Sigmoid colon (tissue), 7 donors: ENCODE measurements at places on chromosomes 12 and 14. TPM values are rescaled to one million over a fixed set of nuclear protein-coding genes. Genes with fewer than 3 reads are reported as not detected.
A peak's percentile ranks its signal among the peaks of the same experiment; 100 is the strongest.

The C14orf180 gene
- 0.16 TPM for total RNA-seq

DNA sequence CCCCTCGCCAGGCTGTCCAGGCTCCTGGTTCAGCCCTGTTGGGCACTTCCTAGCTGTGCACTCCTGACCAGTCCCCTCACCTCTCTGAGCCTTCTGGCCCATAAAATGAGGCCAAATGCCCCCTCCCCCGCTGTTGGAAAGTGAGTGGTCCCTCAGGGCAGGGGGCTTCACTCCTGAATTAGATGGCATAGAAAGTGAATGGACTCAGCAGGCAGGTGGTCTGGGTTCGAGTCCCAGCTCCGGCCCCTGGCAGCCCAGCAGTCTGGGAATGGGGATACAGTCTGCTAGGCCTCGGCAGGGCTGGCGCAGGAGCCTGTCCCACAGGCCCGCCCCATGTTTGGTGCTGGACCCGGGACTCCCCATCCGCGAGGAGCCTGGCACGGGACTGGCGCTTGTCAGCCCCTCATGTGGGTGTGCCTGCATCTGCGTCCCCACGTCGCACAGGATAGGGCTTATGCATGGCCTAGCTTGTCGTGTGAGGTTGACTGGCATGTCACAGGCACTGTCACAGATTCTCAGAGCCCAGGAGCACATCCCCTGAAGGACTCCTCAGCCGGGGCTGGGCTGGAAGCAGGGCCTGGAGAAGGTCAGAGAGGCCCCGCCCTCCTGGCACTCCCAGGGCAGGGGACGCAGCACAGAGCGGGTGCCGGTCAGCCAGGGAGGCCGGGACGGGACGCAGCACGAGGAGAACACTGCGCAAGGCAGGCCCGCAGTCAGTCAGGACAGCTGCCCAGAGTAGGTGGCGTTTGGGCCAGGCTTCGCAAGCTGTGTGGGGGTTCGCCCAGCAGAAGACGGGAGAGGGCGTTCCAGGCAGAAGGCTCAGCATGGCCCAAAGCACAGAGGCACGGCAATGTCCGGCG lies 40.5 kb downstream of the DIO3 start:
- H3K27ac ChIP-seq: no peak overlapping the region
- no peak overlapping the region for H3K4me3 ChIP-seq
- DNase-seq: no peak
- no peaks in the 10 kb centered on the region for H3K4me1 ChIP-seq
- H3K36me3 ChIP-seq: no peaks in the 10 kb centered on the region

GRCh38 chr14:36941783-36942521 lies 230.5 kb downstream of the SLC25A21 start:
- H3K4me3 ChIP-seq: no peak overlapping the region
- no peak overlapping the region for H3K27ac ChIP-seq
- peaks cover 3% of the 10 kb centered on the region for H3K27me3 ChIP-seq
- no peaks in the 10 kb centered on the region for H3K36me3 ChIP-seq
- peak; percentile 71 for DNase-seq
- H3K4me1 ChIP-seq: no peaks in the 10 kb centered on the region

GRCh38 chr14:104036212-104036611 lies 49.3 kb upstream of the ASPG start:
- no peak overlapping the region for H3K27ac ChIP-seq
- DNase-seq: no peak
- no peaks in the 10 kb centered on the region for H3K4me1 ChIP-seq
- no peaks in the 10 kb centered on the region for H3K36me3 ChIP-seq
- no peak overlapping the region for H3K4me3 ChIP-seq

DNA sequence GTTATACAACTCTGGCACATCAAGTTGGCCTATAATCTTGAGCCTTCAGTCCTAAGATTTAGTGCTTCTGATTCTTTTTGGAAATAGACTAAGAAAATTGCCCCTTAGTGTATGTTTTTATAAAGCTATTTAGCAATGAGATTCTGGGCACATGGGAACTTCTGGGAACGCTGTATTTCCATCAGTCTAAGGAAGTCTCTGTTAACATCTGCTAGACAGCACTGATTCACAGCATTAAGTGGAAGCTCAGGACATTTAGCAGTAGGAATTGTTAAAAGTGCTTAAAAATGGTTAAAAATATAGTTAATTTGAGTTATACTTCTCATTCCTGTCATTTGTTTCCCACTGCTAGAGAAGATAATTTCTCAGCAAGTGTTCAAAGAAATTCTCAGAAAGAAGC lies 579.1 kb downstream of the SLC16A7 start:
- H3K27me3 ChIP-seq: no peaks in the 10 kb centered on the region

DNA sequence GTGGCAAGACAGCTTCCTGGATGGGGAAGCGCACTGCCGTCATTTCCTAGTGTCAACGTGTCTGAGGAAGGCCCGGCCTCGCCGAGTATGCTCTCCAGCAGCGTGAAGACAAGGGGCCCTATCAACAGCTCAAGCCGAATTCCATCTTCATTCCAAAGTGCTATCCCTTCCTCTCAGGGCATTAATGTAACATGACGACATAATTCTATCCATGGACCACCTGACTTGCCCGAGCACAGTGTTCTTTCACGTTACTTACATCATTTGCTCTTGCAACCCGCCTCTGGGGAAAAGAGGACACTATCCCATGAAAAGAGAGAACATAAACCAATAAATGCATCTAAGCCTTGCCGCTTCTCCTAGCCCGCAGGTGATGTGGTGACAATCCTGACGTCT lies 22.9 kb downstream of the CCDC92 start:
- no peaks in the 10 kb centered on the region for H3K27me3 ChIP-seq
- H3K36me3 ChIP-seq: no peaks in the 10 kb centered on the region
- peaks cover 8% of the 10 kb centered on the region for H3K4me1 ChIP-seq
- no peak for DNase-seq
- no peak overlapping the region for H3K4me3 ChIP-seq

The LRP1-AS gene
- total RNA-seq: not detected

- no peak overlapping the region for H3K4me3 ChIP-seq
- no peak overlapping the region for H3K27ac ChIP-seq
- no peak for DNase-seq
- no peaks in the 10 kb centered on the region for H3K4me1 ChIP-seq
- H3K27me3 ChIP-seq: no peaks in the 10 kb centered on the region
These were observed 382.9 kb downstream of the TMEM121 start for GRCh38 chr14:105909046-105909827.

DNA sequence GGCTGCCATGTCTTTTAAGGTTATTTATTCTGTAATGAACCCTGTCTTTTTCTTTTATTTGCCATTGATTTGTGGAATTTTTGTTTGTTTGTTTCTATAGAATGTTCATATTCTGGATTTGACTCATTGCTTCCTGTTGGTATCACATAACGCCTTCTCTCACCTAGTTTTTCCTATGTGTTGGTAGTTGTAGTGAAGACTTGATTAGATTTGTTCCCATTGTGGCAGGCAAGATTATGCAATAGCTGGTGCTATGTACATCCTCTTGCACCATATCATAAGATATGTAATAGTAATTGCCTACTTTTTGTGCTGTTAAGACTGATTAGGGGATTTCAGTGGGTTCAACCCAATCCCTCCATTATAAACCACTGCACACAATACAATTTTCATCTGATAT lies 3.9 kb upstream of the KRT6B start:
- no peaks in the 10 kb centered on the region for H3K27me3 ChIP-seq
- no peaks in the 10 kb centered on the region for H3K4me1 ChIP-seq
- H3K36me3 ChIP-seq: no peaks in the 10 kb centered on the region
- H3K27ac ChIP-seq: no peak overlapping the region

DNA sequence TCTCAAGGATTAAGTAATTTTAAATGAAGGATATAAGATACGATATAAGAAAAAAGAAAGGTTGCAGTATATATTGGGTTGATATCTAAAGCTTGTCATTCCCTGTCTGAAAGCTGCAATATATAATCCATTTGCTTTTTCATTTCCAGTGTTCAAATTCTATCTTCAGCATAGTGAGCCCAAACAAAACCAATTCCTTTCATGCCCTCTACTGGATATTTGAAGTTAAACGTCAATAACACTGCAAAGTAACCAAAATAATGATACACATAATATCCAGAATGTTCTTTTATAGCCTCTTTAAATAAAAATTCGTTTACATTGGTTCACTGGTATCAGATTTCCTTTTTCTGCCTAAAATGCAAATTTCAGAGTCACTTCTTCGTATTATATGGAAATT lies 64.5 kb upstream of the DAAM1 start:
- H3K27ac ChIP-seq: no peak overlapping the region
- no peaks in the 10 kb centered on the region for H3K4me1 ChIP-seq
- no peaks in the 10 kb centered on the region for H3K36me3 ChIP-seq
- H3K27me3 ChIP-seq: no peaks in the 10 kb centered on the region
- DNase-seq: no peak

The SOAT2 gene
- 0.41 TPM for total RNA-seq

- H3K4me1 ChIP-seq: no peaks in the 10 kb centered on the region
- no peaks in the 10 kb centered on the region for H3K27me3 ChIP-seq
- H3K27ac ChIP-seq: no peak overlapping the region
- H3K36me3 ChIP-seq: no peaks in the 10 kb centered on the region
- no peak overlapping the region for H3K4me3 ChIP-seq
These were observed 1093.3 kb downstream of the SLC16A7 start for GRCh38 chr12:60689137-60689536.

The TEDC1 gene
- total RNA-seq: 0.16 TPM

The MRPS35 gene
- 53.5 TPM for total RNA-seq

GRCh38 chr14:59107819-59108218 lies 80.6 kb upstream of the DAAM1 start:
- H3K4me1 ChIP-seq: no peaks in the 10 kb centered on the region
- H3K4me3 ChIP-seq: no peak overlapping the region
- no peak for DNase-seq

GRCh38 chr12:112199136-112199535 lies 73.8 kb downstream of the TRAFD1 start:
- no peak overlapping the region for H3K27ac ChIP-seq
- no peak for DNase-seq
- no peaks in the 10 kb centered on the region for H3K27me3 ChIP-seq

- DNase-seq: no peak
- H3K4me3 ChIP-seq: no peak overlapping the region
- H3K27ac ChIP-seq: no peak overlapping the region
- no peaks in the 10 kb centered on the region for H3K4me1 ChIP-seq
These were observed 7.6 kb upstream of the FKBP11 start for GRCh38 chr12:48932878-48933277.

DNA sequence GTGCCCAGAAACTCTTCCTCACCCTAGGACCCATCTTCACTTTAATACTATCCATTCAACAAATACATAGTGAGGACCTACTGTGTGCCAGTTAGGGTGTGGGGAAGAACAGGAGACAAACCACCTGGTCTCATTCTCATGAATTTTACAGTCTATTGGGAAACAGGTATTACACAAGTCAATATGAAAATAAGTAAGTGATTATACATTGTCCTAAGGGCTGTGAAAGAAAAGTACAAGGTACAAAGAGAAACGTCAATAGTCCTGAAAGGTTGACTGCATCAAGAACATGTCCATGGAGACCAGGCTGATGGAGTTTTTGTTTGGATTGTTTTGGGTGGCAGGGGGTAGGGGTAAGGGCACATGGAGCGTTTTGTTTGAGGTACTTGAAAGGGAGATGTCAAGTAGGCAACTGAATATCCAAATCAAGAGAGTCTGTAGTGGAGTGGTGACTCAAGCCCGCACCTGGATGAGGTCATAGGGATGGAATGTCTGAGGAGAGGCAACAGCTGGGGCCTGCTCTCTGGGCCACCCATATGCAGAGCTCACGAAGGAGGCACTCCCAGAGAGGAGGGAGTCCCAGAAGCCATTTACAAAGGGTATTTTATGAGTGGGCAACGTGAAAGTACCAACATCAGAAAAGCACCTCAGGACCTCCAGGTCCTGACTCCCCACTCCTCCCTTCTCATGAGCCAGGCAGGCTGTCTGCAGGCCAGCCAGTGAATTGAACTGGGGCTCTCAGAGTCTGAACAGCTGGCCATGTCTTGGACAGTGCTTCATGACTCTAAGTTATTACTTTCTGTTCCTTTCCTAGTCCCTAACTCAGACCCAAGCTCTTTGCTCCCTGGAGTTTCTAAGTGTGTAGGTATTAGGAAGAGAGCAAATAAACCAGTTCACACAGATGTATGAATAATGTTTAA lies 272.0 kb downstream of the ZFP36L1 start:
- H3K4me3 ChIP-seq: no peak overlapping the region
- H3K27me3 ChIP-seq: no peaks in the 10 kb centered on the region
- H3K27ac ChIP-seq: peak overlapping the region; percentile 73
- no peaks in the 10 kb centered on the region for H3K36me3 ChIP-seq

DNA sequence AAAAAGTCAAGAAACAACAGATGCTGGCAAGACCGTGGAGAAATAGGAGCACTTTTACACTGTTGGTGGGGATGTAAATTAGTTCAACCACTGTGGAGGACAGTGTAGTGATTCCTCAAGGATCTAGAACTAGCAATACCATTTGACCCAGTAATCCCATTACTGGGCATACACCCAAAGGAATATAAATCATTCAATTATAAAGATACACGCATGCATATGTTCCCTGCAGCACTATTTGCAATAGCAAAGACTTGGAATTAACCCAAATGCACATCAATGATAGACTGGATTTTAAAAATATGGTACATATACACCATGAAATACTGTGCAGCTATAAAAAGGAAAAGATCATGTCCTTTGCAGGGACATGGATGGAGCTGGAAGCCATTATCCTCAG lies 18.0 kb upstream of the CATSPERB start:
- H3K4me3 ChIP-seq: no peak overlapping the region
- no peaks in the 10 kb centered on the region for H3K36me3 ChIP-seq
- no peaks in the 10 kb centered on the region for H3K4me1 ChIP-seq
- no peak overlapping the region for H3K27ac ChIP-seq
- H3K27me3 ChIP-seq: no peaks in the 10 kb centered on the region

The EML5 gene
- total RNA-seq: 6.1 TPM

DNA sequence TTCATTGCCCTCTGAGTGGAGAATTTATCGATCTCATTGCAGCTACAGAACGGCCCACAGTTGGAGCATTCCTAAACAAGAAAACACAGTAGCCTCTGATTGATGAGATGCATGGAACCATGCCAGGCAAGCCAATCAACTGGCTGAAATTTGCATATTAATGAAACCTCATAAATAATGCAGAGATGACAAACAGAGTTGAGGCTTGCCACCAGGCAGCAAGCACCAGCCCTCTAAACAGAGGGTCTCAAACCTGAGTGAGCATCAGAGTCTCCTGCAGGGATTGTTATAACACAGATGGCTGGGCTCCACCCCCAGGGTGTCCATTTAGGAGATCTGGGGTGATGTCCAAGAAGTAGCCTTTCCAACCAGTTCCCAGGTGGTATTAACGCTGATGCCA lies 60.9 kb upstream of the CMKLR1 start:
- H3K27ac ChIP-seq: no peak overlapping the region
- H3K27me3 ChIP-seq: no peaks in the 10 kb centered on the region
- H3K36me3 ChIP-seq: no peaks in the 10 kb centered on the region
- peaks cover 16% of the 10 kb centered on the region for H3K4me1 ChIP-seq
- no peak overlapping the region for H3K4me3 ChIP-seq
- no peak for DNase-seq

- H3K27me3 ChIP-seq: no peaks in the 10 kb centered on the region
- peaks cover 32% of the 10 kb centered on the region for H3K4me1 ChIP-seq
- peak overlapping the region; percentile 70 for H3K27ac ChIP-seq
These were observed 33.5 kb upstream of the EVL start for GRCh38 chr14:100031506-100032281.

The ZNF641 gene
- 25.5 TPM for total RNA-seq
